Hematopoietic multipotent progenitor cell treated with erythropoietin and hydrocortisone succinate and interleukin-3 and kit ligand, for 8 days (in vitro differentiated cells): ENCODE measurements at places on chromosomes 4 and X.

DNA sequence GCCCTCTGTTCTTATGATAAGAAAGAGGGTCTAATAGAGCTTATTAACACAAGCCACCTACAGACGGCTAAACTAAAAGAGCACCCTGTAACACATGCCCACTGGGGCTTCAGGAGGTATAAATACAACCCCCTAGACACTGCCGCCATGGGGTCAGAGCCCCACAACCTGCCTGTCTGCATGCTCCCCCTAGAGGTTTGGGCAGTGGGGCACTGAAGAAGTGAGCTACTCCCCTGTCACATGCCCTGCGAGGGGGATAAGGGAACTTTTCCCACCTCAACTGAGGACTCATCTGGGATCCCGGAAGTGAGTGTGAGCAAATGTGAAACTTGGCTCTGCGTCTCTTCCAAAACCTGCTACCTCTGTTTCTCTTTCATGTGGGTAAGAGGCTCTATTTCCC is 334.5 kb downstream of the ADAM29 start:
- no peak for DNase-seq

DNA sequence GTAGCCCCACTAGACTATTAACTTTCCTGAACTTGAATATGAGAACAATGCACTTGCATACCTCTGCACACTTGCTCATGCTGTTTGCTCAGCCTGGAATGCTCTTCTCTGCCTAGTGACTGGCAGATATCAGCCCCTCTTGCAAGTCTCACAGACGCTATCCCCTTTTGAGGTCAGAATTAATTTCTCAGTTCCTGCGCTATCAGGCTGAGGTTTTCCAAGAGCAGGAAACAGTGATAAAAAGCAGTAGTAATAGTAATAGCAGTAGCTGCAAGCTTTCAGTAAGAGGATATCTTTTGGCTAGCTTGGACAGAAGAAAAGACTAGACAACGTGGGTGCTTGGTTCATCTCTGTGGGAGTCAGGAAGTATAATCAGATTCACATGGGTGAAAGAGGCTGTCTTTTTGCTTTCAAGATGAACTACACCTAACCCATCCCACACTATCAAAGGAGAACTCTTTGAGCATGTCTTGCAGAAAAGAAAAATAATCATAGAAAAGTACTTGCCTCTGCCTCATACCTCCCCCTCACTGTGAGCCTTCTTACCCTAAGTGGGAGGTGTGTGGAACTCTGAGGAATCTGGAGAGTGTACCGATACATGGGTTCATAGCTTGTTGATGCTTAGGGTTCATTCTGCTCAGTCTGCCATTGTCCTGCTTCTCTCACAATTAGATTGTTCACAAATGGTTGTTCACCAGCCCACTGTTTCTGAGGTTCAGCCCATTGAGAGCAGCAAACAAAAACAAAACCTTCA is 11.3 kb upstream of the DRP2 start:
- no peak for DNase-seq

GRCh38 chr4:165415910-165416309 is 37.1 kb downstream of the CPE start:
- DNase-seq, result no peak

DNA sequence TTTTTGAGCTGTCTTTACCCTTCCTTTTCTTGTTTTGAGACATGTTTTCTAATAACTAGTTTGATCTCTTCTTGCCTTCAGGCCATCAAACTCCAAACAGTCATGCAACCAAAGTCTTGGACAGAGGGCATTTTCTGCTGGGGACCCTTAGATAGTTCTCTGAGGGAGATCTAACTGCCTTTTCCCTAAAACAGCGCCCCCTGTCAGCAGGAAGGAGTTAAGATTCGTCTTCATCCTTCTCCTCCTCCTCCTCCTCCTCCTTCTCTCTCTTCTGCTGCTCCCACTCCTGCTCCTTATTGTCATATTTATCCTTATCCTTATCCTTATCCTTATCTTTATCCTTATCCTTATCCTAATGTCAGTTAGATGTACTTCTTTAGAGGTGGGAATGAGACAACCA is 417.2 kb downstream of the TRAM1L1 start:
- DNase-seq, result no peak

DNA sequence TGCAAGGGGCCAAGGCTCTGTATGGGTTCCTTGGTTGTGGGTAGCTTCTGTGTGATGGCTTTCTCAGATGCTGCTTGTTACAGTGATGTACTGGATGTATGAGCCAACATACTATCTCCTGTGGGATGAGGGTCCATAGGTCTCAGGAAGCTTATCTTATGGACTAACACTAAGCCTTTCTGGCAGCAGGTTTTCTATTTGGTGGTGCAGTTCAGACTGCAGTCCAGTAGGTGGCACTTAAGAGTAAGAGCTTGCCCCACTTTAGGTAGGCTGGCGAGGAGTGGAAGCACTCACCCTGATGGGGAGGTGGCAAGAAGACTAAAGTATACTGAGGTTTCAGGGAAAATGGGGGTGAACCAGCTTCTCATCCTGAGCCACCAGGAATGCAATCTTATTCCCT is 306.7 kb upstream of the MAOA start:
- peak; percentile 36 for DNase-seq

DNA sequence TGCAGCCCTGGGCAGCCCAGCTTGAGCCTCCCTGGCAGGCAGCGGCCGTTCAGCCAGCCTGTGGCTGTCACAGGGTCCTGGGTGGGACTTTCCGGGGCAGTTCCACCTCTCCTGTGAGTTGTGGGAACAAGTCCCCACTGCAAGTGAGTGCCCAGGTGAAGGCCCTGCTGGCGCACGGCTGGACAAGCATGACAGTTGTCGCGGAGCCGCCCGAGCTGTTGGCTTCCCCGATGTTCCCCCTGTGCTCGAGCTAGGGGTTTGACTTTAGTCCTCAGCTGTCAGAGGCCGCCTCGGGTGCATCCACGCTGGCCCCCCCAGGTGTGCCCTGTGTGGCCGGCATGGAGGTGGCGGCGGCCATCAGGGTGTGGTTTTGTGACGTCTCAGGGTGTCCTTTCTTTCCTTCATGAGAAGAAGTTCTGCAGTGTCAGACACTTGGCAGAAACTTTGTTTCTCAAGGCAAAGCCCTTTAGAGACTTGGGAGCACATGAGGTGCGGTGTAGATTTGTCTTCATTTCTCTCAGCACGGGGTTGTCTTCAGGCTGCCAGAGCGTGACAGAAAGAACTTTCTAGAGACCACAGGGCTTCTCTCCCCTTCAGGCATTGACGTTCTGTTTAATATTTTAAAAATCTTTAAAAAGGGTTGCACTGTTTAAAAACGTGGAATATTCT is 69.4 kb upstream of the HGFAC start:
- no peak for DNase-seq

- DNase-seq, result peak; percentile 4
These were observed 101.8 kb upstream of the C1QTNF7 start for GRCh38 chr4:15325987-15326386.

DNA sequence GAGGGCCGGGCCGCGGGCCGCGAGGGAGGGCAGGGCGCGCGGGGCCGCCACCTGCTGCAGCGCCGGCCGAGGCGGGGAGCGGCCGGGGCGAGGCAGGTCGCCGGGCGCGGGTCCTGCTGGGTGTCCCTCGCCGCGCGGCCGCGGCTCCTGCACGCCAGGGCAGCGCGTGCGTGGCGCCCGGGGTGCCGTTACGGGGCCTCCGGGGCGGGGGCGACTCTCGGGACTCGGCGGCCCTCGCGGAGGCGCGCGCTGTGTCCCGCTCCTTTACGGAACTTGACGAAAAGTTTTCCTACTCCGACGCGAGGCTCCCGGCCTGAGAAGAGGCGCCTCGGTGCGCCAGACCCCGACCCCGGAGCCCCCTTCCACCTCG is 329 bp downstream of the TBC1D14 start:
- no peak for DNase-seq

- DNase-seq, result no peak
These were observed 93.1 kb downstream of the NSUN7 start for GRCh38 chr4:40842725-40843423.

DNA sequence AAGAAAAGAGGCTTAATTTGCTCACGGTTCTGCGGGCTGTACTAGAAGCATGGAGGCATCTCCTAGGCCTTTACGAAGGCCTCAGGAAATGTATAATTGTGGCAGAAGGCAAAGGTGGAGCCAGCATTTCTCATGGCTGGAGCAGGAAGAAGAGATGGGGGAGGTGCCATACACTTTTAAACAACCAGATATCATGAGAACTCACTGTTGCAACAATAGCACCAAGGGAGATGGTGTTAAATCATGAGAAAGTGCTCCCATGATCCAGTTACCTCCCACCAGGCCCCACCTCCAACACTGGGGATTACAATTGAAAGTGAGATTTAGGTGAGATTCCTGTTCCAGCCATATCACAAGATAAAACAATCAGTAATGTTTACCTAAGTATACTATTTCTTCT is 45.5 kb downstream of the MTHFD2L start:
- no peak for DNase-seq

DNA sequence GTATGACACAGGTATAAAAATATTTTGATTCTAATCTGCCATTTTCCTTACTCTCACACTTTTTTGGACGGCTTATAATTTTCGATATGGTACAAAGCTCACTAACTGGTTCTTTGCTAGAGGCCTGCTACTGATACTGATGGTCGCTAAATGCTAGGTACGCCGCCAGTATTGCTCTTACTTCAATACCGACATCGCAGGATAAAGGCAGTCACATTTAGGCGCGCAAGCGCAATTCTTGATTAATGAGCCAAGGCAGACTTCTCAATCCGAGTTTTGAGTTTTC is 557 bp upstream of the USP38 start:
- DNase-seq, result no peak

GRCh38 chr4:38002451-38003071 is 42.4 kb downstream of the PTTG2 start:
- no peak for DNase-seq
